ENCODE measurements at places on chromosomes 2 and 18.
A peak's percentile ranks its signal among the peaks of the same experiment; 100 is the strongest.

DNA sequence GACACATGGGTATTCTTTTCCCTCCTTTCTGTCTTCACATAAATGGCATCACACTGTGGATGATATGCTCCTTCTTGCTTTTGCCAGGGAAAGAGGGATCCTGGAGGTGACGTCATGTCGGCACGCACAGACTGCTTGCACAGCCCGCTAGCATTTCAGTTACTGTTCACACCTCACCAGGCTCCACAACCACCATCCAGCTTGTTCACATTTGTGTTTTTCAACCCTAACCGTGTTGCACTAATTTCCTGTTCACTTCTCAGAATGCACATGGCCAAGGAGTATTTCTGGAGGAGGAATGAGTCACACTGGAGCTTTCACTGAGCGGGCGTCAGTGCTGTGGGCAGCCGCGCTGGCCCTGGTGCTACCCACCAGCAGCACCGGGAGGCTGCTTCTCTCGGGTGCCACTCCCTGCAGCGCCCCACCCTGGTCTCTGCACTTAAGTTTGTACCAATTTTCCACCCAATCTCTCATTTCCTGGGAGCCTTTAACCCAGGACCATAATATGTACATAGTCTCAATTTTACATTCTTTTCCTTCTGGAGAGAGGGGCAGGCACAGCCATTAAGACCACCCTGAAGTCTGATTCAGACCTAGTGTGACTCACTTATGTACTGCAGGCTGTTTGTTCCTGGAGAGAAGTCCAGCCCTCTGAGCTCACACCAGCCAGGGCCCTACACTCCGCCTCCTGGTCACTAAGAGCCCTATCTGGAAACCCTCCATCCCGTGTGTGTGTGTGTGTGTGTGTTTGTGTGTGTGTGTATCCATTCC lies 65.1 kb downstream of the MBP start:
- peak; percentile 63 for DNase-seq

DNA sequence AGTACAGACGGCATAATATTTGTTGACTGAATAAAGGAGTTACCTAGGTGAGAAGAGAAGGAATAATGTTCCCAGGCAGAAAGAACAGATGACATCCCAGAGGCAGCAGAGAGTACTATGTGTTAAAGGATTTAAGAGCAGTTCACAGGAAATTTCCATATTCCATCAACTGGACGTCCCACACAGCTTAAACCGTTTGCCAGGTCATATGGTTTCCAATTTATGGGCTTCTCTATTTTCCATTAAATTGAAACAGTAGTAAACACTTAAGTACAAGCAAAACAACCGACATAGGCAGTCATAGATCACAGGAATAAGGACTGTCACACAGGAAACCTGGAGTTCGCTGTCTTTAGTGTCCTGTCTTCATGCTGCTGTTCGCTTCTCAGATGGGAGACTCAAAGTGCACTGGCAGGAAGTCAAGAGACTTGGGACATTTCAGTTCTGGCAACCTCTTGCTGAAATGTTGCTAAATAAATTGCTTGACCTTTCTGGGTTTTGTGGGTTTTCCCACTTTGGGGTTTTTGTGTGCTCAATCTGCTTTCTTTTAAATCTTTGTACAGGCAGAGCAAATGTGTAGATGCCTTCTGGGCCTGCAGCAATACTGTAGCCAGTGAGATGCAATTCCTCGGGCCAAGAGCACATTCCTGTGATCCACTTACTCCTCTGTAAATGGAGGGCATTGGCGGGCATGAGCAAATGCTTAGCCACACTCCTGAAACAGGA lies 5.8 kb upstream of the PIEZO2 start:
- no peak for DNase-seq

GRCh38 chr2:66929632-66930338 lies 467.3 kb upstream of the ETAA1 start:
- no peak for DNase-seq

DNA sequence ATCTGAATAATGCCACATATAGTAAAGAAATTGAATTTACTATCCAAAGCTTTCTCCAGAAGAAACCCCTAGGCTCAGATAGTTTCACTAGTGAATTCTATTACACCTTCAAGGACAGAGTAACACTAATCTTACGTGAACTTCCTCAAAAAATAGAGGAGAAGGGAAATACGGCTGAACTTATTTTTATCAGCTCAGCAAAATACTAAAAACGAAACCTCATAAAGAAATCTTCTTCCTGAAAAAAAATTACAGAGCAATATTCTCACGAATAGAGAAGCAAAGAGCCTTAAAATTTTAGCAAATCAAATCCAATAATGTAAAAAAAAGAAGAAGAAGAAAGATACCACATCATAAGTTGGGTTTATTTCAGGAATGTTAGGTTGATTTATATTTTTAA lies 14.7 kb downstream of the CAPN13 start:
- no peak for DNase-seq

DNA sequence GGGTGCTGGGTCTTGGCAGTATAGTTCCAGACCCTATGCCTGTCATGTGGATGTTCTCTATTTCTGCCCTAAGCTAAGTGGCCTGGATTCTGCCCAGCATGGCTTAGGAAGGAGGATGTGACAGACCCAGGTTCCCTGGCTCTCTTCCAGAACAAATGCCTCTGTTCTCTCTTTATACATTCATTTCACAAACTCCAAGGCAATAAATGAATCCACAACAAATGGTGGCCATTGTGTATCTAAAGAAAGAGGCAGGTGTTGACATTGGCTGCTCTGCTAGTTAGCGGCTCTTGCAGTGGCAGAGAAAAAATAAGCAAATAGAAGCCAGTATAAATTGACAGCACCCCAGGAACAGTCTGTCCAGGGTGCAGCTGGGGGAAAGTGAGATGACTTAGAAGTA lies 298.6 kb downstream of the SUCLG1 start:
- no peak for DNase-seq

- DNase-seq = no peak
Observed at GRCh38 chr2:168457190-168457895, 1.3 kb downstream of the CERS6 start.

DNA sequence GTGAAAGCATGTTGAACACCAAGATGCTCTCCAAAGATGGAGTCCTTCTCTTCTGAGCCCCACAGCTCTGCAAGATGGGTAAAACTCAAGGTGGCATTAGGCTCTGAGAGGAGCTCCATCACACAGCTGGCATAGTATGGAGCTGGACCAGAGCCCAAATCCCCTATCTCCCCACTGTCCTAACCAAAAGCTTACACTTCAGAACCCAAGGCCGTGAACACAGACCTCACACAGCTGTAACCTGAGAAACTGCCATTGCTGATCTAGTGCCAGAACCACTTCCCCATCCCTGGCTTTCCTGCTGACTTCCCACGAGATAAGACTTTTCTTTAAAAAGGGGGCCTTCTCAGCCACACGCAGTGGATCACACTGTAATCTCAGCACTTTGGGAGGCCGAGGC lies 25.0 kb downstream of the TTC32 start:
- no peak for DNase-seq

- DNase-seq = no peak
Observed at GRCh38 chr2:63424329-63425078, 163.8 kb downstream of the WDPCP start.

DNA sequence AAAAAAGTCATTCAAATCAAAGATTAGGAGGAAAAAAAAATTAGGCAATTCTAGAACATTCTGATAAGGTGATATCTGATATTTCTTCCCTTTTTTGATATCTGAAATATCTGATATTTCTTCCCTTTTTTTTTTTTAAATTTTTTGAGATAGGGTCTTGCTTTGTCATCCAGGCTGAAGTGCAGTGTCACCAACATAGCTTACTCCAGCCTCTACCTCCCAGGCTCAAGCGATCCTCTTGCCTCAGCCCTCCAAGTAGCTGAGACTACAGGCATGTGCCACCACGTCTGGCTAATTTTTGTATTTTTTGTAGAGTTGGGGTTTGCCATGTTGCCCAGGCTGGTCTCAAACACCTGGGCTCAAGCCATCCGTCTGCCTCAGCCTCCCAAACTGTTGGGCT lies 33.9 kb downstream of the MEX3C start:
- DNase-seq = no peak

GRCh38 chr2:46297546-46298271 lies 502 bp downstream of the EPAS1 start:
- peak; percentile 61 for DNase-seq

GRCh38 chr2:234091432-234091879 lies 41.0 kb downstream of the SPP2 start:
- DNase-seq = no peak

DNA sequence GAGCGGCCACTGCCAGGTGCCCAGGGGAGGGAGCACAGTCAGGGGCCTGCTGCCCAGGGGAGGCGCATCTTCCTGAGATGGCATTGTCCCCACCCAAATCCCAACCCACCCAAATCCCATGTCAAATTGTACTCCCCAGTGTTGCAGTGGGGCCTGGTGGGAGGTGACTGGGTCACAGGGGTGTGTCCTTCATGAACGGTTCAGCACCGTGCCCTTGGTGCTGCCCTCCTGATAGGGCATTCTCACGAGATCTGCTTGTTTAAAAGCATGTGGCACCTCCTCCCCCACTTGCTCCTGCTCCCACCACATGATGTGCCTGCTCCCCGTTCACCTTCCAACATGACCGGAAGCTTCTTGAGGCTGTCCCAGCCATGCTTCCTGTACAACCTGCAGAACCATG lies 27.6 kb downstream of the ANKMY1 start:
- DNase-seq = no peak

- DNase-seq = no peak
Observed at GRCh38 chr2:128722489-128722888, 403.8 kb upstream of the HS6ST1 start.

- no peak for DNase-seq
Observed at GRCh38 chr18:22439447-22439846, 21.7 kb upstream of the CTAGE1 start.

DNA sequence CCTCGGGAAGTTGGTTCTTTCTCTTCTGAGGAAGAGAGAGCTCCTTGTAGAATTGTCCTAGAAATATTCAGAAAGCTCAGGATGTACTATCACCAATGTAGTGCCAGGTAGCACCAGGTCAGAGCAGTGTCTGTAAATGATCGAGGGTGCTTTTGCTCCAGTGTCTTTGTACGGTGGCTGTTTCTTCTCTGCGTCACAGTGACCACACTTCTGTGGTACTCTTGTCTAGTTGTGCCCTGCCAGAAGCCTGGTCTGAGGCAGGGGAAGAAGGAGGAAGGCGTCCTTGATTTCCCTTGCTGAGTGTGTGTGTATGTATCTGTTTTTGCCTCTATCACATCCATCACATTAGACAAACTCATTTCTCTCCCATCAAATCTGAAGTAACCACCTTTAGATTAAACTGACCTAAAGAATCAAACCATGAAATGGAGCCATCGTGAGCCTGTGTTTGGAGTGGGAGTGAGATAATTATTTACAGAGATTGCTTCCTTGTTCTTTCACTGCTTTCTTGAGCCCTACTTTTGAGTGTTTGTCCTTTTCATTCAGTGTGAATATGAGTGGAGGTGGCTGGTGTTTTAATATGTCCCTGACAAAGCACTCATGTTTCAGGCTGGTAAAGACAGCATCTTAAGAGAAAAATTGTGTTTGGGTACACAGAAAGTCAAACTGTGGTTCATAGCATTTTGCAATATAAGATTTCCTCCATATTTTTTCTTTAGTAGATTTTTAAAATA lies 97.2 kb downstream of the ACOXL start:
- DNase-seq = no peak

DNA sequence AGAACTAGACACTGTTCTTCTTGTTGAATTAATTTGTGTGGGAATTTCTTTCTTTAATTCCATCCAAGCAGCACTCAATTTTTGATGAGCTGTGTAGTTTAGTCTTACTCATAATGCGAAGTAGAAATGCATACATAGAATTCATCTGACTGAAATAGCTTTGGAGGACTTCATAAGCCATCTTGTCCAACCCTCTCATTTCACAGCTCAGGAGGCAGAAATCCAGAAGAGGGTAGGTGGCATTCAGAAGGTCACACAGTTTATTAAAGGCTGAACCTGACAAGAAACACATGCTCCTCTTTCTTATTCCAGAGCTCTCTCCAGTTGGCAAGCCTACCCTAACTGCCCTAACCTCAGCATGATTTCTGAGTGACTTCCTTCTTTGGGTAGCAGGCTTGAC lies 169.2 kb upstream of the NOSTRIN start:
- DNase-seq = no peak

GRCh38 chr2:160510617-160511016 lies 17.0 kb upstream of the RBMS1 start:
- DNase-seq = no peak

DNA sequence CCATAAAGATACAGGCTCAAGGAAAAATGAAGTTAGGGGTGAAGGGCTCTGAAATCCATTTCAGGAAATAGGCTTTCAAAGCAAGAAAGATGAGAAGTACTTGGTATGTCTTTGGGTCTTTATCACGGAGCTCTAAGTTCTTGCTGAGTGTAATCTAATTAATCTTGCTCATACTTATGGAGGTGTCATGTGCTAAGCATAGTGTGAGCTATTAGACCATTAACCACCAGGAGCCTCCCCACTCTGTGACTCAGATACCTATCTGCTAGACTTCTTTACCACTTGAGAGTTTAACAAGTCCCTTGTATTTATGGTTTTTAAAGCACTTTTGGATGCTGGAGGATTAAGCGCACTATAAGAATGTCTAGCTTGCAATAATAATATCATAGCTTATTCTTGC lies 678.7 kb downstream of the EPHA4 start:
- no peak for DNase-seq

DNA sequence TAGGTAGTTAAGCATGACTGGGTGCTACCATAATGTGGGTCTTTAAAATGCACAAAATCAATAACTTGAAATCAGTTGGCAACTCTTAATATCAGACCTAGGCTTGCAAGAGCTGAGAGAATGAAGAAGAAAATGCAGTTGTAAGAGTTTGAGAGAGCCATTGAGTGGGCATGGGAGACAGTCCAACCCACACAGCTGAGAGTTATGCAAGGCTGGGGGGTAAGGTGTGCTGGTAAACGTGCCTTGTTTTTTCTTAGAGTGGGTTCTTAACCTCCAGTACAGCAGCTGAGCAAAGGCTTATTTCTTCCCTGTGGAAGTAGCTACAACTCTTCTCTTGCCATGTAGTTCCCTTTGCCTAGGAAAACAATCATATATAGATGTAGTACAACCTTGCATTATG lies 20.2 kb upstream of the CCDC178 start:
- DNase-seq = no peak

GRCh38 chr18:22983175-22983574 lies 50.0 kb downstream of the RBBP8 start:
- no peak for DNase-seq

DNA sequence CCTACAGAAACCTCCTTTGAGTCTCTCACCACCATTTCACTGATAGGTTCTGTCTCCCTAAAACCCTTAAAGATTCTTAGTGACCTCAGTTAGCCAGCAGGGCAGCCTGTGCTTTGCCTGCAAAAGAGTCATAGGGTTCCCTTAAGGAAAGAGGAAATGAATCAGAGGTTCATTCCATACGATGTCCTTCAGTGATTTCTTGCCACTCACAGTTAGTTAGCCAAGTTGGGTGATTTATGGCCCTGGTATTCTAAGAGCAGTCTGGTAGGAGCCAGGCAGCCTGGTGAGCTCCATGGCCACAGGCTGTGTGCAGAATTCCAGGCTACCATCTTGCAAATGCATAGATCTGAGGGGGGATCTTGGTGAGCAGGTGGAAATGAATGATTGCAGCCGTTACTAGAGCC lies 18.7 kb upstream of the CCBE1 start:
- DNase-seq = no peak

GRCh38 chr2:106011380-106011779 lies 182.7 kb downstream of the UXS1 start:
- no peak for DNase-seq

- peak; percentile 45 for DNase-seq
Observed at GRCh38 chr2:191675807-191676721, 1.9 kb upstream of the NABP1 start.

Measured in effector memory CD4-positive, alpha-beta T cell (primary cell).